ENCODE measurements at places on chromosomes 1 and 21. TPM values are rescaled to one million over a fixed set of nuclear protein-coding genes. Genes with fewer than 3 reads are reported as not detected.
A peak's percentile ranks its signal among the peaks of the same experiment; 100 is the strongest.

DNA sequence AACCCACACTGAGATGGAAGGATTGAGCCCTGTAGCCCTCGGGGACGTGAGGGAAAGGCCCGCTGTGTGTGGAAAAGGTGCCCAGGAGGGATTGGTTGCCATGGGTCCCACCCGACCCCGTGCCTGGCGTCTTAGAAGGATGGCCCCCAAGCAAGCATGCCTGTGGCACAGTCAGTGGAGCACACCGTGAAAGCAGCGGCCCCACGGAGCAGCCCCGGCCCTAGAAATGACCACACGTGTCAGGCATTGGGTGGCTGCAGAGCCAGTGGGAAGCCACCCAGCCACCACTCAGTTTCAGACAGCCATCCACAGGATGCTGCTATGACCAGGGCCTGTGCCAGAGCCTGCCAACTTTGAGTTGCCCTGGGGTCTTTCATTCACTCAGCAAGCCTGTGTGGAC, 13.3 kb upstream of the EPHA8 start:
- no peak for DNase-seq

DNA sequence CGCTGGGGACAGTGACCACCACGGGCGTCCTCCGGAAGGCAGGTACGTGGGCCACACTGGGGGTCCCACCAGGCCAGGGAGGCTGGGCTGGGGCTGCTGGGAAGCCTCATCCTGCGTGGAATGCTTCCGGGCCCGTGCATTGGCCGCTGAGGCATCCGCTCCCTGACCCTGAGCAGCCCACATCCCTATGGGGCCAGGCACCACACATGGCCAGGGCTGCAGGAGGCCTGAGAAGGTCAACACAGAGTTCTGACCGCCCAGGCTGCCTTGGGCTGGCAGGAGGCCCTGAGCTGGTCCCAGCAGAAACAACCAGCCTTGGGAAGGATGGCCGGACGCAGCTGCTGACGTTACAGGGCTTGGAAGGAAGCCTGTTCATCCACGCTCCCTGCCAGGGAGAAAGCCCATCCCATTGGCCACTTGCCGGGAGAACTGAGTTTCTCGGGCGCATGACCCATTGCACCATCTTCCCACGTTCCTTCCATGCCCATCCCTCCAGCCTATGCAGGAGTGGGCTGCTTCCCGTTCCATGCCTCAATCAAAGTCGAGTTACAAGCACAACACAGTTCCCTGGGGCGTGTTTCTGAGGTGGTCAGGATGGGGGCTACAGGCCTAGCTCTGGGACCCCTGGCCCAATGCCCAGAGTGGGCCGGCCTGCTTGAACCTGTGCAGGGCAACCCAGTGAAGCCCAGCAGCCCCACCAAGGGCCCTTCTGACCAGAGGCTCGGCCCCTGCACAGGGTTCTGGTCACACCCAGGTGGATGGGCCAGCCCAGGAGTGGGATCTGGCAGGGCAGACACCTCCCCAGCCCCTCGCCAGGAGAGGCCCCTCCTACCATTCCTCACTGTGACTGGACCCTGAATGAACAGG, 31.7 kb downstream of the TRIM11 start:
- no peak for DNase-seq

LEMD1 gene
- total RNA-seq = 0.54 TPM

- no peak for DNase-seq
Measured at GRCh38 chr1:58883037-58883887, 99.4 kb upstream of the JUN start.

DNA sequence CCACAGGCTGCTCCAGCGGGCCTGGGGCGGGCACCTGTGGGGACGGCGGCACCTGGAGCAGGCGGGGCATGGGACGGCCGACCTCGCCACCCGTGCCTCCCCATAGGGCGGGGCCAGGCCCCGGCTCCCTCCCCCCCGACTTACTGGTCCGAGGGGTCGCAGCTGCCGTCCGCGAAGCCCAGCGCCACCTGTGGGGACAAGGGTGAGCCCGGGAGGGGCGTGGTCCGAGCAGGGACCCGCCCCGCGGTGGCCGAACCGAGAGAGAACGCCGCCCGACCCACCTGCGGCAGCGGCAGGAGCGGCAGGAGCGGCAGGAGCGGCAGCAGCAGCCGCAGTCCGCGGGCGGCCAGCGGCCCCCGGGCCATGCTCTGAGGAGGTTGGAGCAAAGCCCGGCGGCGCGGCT, at the start of gene TMEM52:
Gene TMEM52, minus strand, starts transcription at position 379 of the 403 bp plus-strand sequence. Its CDS starts 14 bp downstream, at position 365.
- no peak for DNase-seq

- no peak for DNase-seq
Measured at GRCh38 chr1:209037064-209037463, 546.5 kb upstream of the CAMK1G start.

DNA sequence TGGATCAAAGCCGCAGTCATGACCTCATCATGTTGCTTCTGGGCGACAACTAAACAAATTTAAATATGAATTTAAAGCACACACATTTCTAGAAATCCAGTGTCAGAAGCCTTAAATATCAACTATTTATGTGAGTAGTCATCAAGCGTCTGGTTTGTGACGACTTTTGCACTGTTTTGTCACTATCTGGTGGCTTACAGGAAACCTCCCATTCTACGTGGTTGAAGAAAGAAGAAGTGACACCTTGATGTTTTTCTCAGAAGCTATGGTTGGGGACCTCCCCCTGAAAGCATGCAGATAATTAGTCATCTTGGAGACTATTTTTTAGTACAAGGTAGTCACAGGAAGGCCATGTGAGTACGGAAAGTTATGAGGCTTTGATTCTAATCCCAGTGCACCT, 58.5 kb downstream of the TENT5C start:
- DNase-seq = peak; percentile 88

GRCh38 chr21:36699546-36700294, 805 bp downstream of the SIM2 start:
- no peak for DNase-seq

DNA sequence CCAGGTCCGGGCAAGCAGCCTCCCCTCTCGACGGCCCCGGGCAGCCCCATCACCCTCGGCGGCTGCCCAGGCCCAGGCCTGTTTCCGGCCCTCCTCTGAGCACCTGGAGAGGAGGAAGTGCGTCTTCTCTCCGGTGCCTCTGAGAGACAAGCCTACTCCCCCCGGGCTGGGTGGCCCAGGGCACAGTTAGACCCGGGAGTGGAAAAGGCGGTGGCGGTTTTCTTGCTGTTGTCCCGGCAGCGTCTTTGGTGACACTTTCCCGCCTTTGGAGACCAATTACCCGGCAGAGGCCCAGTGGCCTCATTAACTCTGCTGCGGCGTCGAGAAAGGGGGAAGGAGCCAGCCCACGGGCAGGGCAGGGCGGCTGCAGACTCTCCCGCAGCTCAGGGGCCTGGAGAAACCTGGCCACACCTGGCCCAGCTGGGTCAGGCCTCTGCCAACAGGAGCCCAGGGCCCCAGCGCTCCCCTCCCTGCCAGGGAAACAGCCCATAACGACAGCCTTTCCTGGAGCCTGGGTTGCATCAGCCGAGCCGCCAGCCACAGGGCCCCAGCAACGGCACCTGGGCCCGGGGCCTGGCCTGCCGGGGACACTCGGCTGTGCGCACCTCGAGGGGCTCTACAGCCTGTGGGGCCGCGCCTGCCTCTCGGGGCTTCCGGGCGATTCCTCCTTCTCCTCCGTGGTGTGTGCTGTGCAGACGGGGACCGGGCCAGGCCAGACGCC, 28.4 kb upstream of the C1orf159 start:
- peak; percentile 68 for DNase-seq

DNA sequence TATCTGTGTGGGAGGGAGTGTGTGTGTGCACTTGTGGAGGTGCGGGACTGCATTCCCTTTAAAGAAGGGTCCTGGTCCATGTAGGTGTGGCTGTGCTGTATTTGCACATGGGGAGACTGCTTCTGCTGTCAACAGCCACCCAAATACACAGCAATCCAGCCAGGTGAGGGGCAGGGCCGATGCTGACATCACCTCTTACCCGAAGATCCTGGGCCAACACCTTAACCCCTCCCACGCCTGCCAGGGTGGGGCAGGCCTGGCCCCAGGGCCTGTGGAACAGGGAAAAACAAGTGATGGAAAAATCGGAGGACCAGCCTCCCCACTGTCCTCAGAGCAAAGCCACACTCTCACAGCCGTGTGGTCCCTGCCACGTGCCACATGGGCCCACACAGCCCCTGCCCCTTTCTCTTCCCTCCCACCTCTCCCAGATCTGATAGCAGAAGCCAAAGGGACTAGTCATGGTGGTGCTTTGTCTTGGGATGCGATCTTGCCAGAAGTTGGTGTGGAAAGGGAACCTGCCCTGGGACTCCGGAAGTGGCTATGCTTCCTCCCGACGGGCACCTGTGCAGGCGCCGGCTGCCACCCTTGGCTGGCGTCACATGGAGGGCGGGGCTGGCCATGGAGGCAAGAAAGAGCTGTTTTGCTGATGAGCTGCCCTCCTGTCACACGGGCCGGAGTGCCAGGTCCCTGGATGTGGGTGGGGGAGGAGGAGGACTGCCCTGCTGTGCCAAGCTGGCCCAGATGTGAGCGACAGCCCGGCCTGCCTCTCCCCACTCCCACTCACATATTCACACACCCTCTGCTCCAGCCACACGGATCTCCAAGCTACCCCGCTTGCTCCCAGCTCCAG, 7.8 kb upstream of the CASZ1 start:
- no peak for DNase-seq

GRCh38 chr1:90964444-90965035, 57.3 kb downstream of the ZNF644 start:
- no peak for DNase-seq

- DNase-seq = no peak
Measured at GRCh38 chr1:4002741-4003140, 102.7 kb upstream of the C1orf174 start.

DNA sequence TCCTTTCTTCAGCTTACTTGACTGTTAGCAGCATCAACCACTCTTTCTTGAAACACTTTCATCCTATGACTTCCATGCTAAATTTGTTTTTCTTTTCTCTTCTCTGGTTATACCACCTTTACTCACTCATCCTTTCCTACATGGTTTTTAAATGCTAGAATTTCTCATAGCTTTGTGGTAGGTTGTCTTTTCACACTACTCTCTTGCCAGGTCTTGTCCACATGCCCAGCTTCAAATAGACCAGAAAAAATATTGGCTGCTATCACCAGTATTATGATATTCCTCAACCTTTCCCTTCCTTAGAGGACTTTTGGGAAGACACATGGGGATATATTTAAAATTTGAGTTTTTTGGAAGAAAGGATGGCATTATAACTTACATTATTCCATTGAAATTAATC, 48.8 kb downstream of the PPP1R12B start:
- DNase-seq = no peak

DNA sequence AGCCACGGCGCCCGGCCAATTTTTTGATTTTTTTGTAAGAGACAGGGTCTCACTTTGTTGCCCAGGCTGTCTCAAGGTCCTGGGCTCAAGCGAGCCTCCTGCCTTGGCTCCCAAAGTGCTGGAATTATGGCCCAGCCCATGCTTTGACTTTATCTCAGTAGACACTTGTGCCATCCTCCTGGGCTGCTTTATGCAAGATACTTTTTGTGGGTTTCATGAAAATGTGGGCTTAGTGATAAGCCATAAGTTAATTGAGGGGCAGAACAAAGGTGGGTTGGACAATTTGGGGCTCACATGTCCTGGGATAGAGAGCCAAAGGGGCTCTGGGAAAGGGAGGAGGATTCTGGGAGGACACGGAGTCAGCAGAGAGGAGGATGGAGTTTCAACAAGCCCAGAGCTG, 22.0 kb downstream of the ALPL start:
- no peak for DNase-seq

- DNase-seq = no peak
Measured at GRCh38 chr1:223737342-223737741, 25.0 kb downstream of the CAPN2 start.

GRCh38 chr1:94104776-94105580, 16.0 kb downstream of the ABCA4 start:
- no peak for DNase-seq

DNA sequence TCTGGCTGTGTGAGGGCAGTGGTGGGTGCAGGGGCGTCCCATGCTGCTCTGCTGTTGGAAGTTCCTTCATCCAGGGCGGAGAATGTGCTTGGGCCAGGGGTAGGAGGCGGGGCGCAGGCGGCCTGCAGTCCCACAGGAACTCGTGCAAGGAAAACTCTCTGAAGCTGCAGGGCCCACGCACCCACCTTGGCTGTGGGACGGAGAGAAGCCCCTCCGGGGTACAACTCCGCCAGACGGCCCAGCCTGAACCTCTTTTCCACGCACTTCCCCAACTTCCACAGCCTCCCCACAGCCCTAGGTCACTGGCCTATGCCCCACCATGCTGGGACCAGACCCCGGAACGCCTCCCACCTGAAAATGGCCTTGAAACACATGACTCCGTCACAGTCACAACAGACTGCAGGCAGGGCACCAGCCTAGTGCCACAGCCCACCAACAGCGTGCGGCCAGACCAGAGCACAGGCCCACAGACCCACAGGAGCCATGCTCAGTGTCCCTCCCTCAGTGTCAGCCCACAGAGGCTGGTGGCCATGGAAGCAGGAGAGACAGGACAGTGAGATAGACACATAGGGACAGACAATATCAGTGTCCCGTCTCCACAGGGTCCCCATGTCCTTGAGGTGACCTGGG, 47.8 kb downstream of the WNT9A start:
- no peak for DNase-seq

DNA sequence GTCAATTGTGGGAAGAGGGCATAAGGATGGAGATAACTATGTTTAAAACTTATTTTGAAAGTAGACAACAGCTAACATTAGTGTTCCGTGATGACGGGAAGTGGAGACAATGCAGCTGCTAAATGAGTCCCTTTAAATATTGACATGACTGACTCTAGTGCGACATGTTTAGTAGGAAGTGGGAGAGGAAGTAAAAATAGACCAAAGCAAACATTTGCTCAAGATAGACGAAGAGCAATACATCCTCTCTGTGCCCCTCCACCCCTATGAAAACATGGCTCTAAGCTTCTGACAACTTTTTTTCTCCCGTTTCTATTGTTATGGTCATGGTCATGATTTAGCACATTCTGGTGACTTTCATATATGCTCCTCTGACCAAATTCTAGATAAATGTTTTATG, 60.0 kb upstream of the HMCN1 start:
- DNase-seq = no peak

DNA sequence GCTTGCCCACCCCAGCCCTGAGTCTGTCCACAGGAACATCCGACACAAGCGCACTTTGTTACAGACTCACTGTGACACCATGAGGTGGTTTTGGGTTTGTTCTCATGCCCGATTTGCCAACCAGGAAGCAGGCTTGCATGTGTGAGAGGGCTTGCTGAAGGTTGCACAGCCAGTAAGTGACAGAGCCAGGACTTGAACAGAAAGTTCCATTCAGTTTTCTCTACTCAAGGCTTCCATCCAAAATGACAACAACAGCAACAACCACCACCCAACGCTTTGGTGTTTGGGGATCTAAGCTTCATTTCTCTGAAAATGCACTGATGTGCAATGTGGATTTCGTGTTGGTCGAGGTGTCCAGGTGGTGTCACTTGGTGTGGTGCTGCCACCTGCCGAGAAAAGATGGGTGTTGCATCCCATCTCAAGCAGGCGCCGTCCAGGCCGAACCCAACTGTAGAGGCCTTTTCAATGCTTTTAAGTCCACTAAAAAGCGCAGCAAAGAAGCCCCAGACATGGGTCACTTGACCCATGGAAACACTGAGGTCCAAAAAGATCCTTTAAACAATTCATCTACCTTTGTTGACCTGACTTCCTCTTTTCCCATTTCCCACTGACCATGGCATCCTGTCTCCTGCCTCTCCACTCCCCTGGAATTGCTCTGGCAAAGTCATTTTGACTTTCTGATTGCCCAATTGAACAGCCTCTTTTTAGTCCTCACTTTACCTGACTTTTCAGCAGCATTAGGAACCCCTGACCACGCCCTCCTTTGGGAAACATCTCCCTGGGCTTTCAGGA, 12.2 kb downstream of the CITED4 start:
- DNase-seq = peak; percentile 87

SLC45A3 gene
- total RNA-seq = not detected

GRCh38 chr1:81682490-81682889, 118.2 kb upstream of the ADGRL2 start:
- DNase-seq = no peak
